ENCODE measurements at places on chromosomes 7 and 10.

DNA sequence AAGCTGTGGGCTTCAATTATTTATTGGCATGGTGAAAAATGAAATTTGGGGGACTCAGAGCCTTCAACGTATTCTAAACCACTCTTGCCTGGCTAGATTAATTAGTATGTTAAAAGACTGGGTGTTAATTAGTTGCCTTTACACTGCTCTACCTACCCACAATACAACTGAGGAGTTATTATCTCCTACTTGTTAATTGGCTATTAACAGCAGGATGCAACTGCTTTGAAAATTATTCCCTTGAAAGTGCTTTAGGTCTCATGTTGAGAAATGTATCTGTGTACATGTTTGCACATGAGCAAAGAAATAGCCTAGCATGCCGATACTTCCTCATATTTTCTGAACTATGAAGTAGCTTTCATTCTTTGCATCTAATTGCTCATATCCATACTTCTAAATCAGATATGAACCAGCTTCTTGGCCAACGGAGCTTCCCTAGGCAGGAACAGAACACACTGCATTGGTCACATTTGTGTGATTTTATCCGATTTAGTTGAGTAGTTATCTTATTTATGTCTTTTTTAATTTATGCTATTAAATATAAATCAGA lies 155.8 kb downstream of the GPAM start:
- no peak for DNase-seq

GRCh38 chr10:68106656-68107055 lies 2.6 kb upstream of the MYPN start:
- peak; percentile 62 for DNase-seq

- no peak for DNase-seq
Measured at GRCh38 chr7:130883928-130884327, 149.9 kb upstream of the KLF14 start.

- DNase-seq: peak; percentile 93
Measured at GRCh38 chr10:21315645-21316220, 209.7 kb downstream of the SKIDA1 start.

GRCh38 chr7:20141002-20141345 lies 76.2 kb downstream of the MACC1 start:
- DNase-seq: no peak
